ENCODE measurements at places on chromosomes 13 and 19.
A peak's percentile ranks its signal among the peaks of the same experiment; 100 is the strongest.

DNA sequence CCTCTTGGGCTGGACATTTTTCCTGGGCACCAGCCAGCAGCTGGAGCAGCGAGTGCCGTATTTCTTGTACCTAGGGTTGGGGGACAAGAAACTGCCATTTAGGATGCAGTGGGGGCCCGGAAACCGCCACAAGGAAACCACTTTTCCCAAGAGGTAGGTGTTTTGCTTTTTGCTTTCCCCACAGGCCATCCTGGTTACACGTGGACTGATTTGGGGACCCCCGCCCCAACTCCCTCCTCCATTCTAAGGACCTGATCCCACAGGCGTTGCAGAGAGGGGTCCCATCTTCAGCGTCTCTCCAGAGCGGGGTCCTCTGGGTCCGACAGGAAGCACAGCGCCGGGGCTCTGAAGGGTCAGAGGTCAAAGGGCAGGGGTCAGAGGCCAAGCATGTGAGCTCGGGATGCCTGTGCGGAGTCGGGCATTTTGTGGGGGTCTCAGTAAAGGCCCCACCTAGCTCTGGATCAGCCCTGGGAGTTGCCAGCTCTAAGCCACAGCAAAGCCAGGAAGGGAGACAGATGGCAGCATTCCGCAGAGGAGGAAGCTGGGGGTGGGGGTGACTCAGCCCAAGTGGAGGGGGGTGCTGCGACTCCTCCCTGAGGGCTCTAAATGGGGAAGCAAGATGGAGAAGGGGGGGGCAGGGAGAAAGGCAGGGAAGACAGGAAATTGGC is 4.3 kb downstream of the ZGLP1 start:
- DNase-seq = peak; percentile 86

GRCh38 chr13:89900104-89900765 is 1447.3 kb upstream of the MIR17HG start:
- no peak for DNase-seq

- DNase-seq = no peak
Measured at GRCh38 chr19:58400316-58400915, 5.0 kb downstream of the RNF225 start.

DNA sequence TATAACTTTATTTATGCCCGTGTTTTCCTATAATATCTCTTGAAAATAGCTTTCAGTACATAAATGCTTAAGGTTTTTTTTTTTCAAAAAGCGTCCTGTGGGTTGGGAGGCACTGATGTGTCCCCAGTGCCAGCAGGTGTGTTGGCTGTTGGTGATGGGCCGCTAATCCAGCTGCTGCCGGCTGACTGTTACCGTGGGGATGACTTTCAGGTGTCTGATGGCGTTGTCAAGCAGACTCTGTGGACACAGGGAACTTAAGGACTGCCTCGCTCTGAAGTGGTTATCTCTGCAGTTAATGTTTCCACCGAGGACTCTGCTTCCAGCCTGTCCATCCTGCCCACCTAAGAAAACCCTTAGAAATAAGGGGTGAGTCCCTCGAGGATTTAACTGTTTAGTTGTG is 94.5 kb downstream of the ANKRD10 start:
- DNase-seq = no peak

GRCh38 chr13:40682449-40683240 is 16.2 kb upstream of the FOXO1 start:
- peak; percentile 78 for DNase-seq

GRCh38 chr13:112887151-112887550 is 81.9 kb upstream of the MCF2L start:
- no peak for DNase-seq

GRCh38 chr19:16661480-16662034 is 618 bp downstream of the TMEM38A start:
- no peak for DNase-seq

DNA sequence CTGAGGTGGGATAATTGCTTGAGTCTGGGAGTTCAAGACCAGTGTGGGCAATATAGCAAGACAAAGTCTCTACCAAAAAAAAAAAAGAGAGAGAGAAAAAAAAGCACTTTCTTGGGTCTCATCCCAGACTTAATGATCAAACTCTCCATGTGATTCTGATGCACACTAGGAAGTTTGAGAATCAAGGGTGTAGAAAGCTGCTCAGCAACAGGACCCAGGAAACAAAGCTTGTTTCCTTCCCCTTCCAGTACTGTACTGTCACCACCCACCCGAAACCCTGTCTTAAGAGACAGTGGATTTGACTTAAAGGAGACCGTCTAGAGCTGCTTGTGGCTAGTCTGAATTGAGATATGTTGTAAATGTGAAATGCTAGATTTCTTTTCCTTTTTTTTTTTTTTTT is 5.8 kb downstream of the MISP3 start:
- peak; percentile 82 for DNase-seq

GRCh38 chr19:23283925-23284324 is 33.7 kb upstream of the ZNF724 start:
- DNase-seq = peak; percentile 36

GRCh38 chr19:53328967-53329366 is 4.6 kb upstream of the ZNF845 start:
- DNase-seq = peak; percentile 16
